ENCODE measurements at places on chromosomes 5 and 9. TPM values are rescaled to one million over a fixed set of nuclear protein-coding genes. Genes with fewer than 3 reads are reported as not detected.
A peak's percentile ranks its signal among the peaks of the same experiment; 100 is the strongest.

DNA sequence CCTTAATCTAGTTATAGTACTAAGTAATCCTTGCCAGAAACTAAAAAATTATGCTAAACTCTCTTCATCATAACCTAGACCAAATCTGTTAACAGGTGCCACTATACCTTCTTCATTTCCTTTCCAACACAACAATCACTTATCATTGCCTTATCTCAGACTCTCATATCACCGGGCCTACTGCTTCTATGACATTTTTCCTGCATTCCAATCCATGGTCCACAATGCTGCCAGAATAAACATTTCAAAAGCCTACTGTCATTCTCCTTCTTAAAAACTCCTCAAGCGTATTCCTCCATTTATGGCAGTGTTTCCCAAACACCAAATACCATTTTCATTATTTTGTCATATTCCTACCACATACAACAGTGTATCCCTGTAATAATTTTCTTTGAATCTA is 6.5 kb downstream of the PPP6C start:
- H3K27me3 ChIP-seq: no peaks in the 10 kb centered on the region
- H3K27ac ChIP-seq: peak overlapping the region; percentile 65
- no peak for DNase-seq
- peaks cover 6% of the 10 kb centered on the region for H3K4me1 ChIP-seq
- no peaks in the 10 kb centered on the region for H3K36me3 ChIP-seq

DNA sequence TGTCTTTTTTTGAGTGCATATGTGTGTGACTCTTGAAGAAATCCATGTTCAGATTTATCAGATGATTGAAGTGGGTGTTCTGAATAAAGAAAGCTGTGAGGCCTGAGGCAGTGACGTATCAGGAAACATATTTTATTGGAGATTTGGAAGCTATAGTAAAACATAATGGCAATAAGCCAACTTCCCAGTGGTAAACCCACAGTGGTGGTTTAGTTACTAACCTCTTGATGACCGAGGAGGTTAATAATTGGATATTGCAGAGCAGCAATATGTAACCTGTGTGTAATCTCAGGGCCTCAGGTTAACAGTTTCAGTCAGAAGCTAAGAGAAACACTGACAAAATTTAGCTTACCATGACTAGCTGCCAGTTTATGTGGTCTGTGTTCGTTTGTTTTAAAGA is 6.9 kb downstream of the RGMB start:
- DNase-seq: no peak
- H3K4me3 ChIP-seq: no peak overlapping the region
- no peaks in the 10 kb centered on the region for H3K36me3 ChIP-seq
- H3K27me3 ChIP-seq: no peaks in the 10 kb centered on the region
- H3K27ac ChIP-seq: no peak overlapping the region

- no peak overlapping the region for H3K4me3 ChIP-seq
- no peaks in the 10 kb centered on the region for H3K4me1 ChIP-seq
- no peaks in the 10 kb centered on the region for H3K36me3 ChIP-seq
- H3K27ac ChIP-seq: peak overlapping the region; percentile 43
- DNase-seq: peak; percentile 91
- no peaks in the 10 kb centered on the region for H3K27me3 ChIP-seq
These were observed 26.1 kb upstream of the CSF1R start for GRCh38 chr5:150112201-150113046.

DNA sequence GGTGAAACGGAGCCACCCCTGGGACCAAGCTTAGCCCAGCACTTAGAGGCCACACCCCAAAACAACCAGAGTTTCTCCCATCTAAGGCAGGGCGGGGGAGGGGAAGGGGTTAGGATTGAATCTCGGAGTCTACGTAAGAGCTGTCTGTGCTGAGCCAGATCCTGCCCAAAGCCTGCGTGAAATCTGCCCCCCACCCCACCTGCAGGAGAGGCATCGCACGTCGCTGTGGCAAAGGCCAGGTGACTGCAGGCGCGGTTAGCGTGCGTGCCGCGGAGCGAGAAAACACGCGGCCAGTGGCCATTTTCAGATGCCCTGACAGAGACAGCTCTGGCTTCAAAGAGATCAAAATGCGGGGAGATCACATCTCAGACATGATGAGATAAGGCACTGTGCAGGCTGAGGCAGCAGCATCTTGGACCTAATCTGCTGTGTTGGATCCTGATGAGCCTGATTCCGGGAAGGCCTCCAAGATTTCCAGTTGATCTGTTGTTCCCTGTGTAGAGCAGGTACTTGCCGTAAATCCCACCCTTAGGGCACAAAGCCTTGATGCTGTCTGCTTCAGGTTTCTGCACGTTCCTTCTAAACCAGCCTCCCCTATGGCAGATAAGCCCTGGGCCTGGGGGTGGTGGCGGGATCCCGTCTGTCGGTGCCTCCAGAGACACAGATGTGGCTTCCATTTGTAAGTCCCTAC is 2.5 kb upstream of the QSOX2 start:
- H3K4me1 ChIP-seq: no peaks in the 10 kb centered on the region
- no peak overlapping the region for H3K27ac ChIP-seq
- H3K4me3 ChIP-seq: no peak overlapping the region
- H3K27me3 ChIP-seq: no peaks in the 10 kb centered on the region

DNA sequence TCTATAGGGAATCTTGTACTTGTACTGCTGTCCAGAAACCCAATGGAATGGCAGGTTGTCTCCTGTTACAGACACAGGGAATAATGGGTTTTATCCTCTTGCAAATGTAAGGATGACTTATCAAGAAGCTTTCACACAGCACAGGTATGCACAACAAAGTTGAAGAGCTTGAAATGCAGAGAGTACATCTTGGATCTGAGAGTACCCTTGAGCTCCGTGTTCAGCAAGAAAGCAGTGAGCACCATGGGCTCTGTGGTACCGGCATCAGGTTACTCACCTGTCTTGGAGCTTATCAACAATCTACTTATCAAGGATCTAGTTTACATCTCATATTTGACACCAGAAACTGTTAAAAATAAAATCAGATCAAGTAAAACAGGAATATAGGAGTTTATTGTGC is 22.0 kb upstream of the EMB start:
- no peak overlapping the region for H3K4me3 ChIP-seq
- H3K36me3 ChIP-seq: no peaks in the 10 kb centered on the region
- no peaks in the 10 kb centered on the region for H3K4me1 ChIP-seq
- no peaks in the 10 kb centered on the region for H3K27me3 ChIP-seq

DNA sequence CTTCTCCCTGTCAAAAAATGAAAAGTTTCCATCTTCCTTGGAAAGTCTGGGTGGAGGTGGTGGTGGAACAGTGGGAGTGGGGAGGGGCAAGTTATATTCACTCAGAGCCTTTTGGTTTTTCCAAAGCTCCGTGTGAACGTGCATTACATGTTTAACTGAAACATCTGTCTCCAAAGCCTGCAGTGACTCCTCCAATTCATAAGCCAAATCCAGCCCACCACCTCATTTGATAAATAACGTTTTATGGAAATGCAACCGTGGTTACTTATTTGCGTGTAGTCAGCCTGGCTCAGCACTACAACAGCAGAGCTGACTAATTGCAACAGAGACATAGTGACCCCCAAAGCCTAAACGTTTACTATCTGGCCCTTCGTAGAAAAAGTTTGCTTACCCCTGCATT is 13.9 kb downstream of the TNFSF8 start:
- no peak overlapping the region for H3K4me3 ChIP-seq
- no peak overlapping the region for H3K27ac ChIP-seq
- H3K4me1 ChIP-seq: no peaks in the 10 kb centered on the region
- DNase-seq: no peak

GRCh38 chr9:12613071-12613470 is 80.1 kb upstream of the TYRP1 start:
- no peak overlapping the region for H3K4me3 ChIP-seq
- DNase-seq: no peak
- no peaks in the 10 kb centered on the region for H3K27me3 ChIP-seq
- no peaks in the 10 kb centered on the region for H3K4me1 ChIP-seq
- no peak overlapping the region for H3K27ac ChIP-seq

GRCh38 chr9:15484802-15485201 is 26.0 kb downstream of the PSIP1 start:
- H3K4me3 ChIP-seq: no peak overlapping the region
- no peak for DNase-seq
- H3K36me3 ChIP-seq: no peaks in the 10 kb centered on the region
- no peaks in the 10 kb centered on the region for H3K4me1 ChIP-seq

- H3K27me3 ChIP-seq: no peaks in the 10 kb centered on the region
- H3K27ac ChIP-seq: no peak overlapping the region
- H3K4me3 ChIP-seq: no peak overlapping the region
- DNase-seq: no peak
- H3K36me3 ChIP-seq: no peaks in the 10 kb centered on the region
- H3K4me1 ChIP-seq: no peaks in the 10 kb centered on the region
These were observed 210.3 kb upstream of the TBC1D2 start for GRCh38 chr9:98465799-98466198.

- H3K4me3 ChIP-seq: no peak overlapping the region
- no peaks in the 10 kb centered on the region for H3K4me1 ChIP-seq
- no peak for DNase-seq
- H3K27me3 ChIP-seq: no peaks in the 10 kb centered on the region
- no peaks in the 10 kb centered on the region for H3K36me3 ChIP-seq
- no peak overlapping the region for H3K27ac ChIP-seq
These were observed 85.4 kb downstream of the GLIS3 start for GRCh38 chr9:4214486-4214885.

Gene LMBRD2
- 9.8 TPM for total RNA-seq
